ENCODE measurements at places on chromosomes 7 and 10.

DNA sequence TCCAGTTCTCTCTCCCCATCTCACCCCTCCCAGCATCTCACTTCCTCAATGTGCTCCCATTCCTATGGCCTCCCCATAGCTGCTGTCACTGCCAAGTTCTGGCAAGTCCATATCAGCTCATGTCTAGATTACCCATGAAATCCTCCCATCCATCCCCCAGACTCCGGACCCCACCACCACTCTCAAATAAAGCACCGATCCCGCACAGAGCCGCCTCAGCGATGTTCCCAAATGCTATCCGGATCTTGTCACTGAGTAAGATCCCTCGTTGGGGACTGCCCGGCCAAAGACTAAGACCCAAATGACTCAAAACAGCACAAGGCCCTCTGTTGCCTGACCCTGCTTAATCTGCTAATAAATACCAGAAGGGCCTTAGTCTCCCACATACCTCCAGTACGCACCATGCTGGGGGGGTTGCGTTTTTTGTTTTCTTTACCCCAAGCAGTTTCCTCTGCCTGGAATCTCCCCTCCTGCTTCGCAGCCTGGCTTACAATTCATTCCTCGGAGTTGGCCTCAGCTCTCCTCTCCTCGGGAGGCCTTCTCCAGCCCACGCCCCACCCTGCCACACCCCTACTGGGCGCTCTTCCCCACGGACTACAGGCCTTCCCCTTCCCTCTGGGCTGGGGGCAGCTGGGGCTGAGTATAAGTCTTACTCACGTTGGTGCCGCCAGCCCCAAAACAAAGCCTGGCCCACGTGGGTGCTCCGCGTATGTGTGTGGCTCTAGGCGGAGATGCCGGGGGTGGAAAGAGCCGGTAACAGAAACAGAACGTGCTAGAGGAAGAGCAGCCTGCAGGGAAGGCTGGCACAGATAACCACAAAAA lies 1.8 kb upstream of the DUSP5 start:
- DNase-seq: peak; percentile 38

GRCh38 chr10:6465437-6465836 lies 114.6 kb downstream of the PRKCQ start:
- no peak for DNase-seq

GRCh38 chr10:26378861-26379294 lies 59.3 kb upstream of the APBB1IP start:
- no peak for DNase-seq

DNA sequence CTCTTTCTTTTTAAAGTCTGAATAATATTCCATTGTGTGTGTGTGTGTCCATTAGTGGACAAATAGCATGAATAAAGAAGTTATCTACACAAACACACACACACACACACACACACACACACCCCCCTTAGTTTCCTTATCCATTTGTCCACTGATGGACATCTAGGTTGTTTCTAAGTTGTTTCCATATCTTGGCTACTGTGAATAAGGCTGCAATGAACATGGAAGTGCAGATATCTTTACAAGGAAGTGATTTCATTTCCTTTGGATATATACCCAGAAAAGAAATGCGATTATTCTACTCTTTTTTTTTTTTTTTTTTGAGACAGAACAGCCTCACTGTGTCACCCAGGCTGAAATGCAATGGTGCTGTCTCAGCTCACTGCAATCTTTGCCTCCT lies 113.5 kb downstream of the MBL2 start:
- no peak for DNase-seq

GRCh38 chr10:129784291-129784690 lies 179.8 kb downstream of the EBF3 start:
- DNase-seq: no peak

DNA sequence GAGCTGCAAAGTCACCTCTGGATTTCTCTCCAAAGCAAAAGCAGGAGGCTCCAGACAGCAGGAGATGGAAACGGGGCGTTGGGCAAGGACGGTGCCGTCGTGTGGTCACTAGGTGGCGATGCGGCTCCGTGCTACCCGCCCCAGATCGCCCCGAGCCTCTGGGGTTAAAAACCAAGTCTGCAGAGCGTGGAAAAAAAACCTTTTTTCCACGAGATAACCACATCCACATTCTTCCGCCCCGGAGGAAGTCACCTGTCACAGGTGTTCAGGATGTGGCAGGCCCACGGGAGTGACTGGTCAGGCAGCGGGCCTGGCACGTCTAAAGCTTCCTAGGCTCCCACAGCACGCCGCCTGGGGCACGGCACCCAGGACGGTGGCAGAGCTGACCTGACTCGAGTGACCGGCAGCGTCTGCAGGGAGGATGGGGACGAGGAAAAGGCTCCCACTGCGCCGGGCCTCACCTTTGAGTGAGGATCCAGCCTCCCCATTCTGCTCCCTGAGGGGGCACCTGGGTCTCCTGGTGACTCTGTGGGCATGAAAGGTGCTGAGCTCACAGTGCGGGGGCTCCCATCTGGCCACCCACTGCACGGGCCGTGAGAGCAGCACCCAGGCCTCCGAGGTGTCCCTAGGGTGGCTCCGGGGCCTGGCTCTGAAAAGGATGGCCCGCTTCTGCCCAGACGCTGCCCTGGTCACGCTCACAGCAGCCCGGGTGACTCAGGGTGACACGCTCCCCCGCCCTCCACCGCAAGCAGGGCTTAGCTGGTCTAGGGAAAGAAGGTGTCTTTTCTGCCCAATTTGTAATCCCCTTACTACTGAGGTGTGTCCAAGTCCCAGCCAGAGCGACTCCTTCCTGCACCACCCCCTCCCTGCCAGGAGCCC lies 71.3 kb upstream of the TNRC18 start:
- peak; percentile 74 for DNase-seq

DNA sequence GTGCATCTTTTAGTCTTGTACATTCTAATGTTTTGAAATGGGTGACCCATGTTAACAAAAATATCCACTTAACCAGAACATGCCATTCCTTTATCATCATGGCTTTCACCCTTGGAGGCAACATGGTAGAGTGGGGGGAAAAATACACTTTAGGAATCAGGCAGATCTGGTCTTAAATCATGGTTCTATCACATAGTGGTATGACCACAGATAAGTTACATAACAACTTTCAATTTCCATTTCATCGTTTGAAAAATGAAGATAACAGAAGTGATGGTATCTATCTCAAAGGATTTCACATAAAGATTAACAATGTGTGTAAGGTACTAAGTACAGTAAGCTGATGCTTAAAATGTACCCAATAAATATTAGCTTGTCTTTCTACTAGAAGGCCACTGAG lies 19.0 kb downstream of the TMEM168 start:
- DNase-seq: no peak

DNA sequence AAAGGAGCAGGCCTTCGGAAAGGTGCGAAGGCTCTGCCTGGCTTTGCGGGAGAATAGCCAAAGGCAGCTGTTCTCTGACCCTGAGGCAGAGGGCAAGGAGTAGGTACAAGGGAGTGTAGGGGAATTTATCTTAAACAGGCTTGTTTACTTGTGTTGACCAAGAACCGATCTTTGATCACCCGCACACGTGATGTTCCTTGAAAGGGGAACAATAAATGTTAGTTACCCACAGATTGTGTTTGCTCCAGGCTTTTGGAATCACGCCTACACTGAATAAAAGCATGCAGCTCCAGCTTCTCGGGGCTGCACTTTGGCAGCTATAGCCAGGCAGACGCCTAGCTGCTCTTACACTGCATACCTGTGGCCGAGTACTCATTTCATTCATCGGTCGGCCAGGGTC lies 420.8 kb downstream of the PHF14 start:
- no peak for DNase-seq

DNA sequence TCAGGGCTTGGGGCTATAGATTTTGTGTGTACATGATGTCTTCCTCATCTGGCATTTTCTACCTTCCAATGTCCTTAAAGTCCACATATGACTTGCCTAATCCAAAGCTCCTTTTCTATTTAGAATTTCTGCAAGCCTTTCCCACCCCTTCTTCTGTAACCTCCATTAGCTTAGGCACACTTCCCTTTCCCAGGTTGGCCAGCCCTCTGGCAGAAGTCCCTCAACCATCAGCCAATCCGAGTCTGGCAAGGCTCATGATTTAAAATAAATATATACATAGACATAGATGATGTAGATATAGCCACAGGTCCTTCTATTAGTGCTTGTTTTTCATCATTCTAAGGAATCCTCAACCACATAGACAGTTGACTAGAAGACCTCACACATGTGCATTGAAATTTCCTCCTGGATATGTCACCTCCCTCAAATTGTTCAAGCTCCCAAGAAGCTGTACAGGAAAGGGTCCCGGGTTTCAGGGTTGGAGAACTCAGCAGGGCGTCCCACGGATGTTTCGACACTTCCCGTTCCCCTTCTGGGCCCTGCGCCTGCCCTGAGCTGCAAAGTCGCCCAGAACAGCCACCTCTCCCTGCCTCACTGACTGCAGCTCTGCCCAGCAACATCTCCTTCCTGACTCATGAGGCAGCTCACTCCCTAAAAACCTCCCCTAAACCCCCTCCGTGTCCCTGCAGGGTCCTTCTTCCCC lies 20.4 kb upstream of the PIK3AP1 start:
- DNase-seq: no peak

- no peak for DNase-seq
Measured at GRCh38 chr10:49001870-49002672, 62.4 kb upstream of the LRRC18 start.

DNA sequence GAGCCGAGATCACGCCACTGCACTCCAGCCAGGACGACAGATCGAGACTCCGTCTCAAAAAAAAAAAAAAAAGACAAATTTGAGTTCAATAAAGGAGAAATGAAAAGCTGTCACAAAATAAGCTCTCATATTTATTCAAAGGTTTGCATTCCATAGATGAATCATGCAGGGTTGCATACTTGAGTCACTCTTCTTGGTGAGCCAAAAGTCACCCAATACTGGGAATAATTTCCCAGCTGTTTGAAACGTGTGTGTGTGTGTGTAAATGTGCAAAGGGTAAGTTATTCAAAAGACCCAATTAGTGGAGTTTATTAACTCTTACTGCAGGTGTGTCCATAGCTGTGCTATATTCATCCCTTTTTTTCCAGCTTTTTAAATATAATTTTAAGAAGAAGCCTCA lies 297.7 kb downstream of the CCDC3 start:
- DNase-seq: no peak

DNA sequence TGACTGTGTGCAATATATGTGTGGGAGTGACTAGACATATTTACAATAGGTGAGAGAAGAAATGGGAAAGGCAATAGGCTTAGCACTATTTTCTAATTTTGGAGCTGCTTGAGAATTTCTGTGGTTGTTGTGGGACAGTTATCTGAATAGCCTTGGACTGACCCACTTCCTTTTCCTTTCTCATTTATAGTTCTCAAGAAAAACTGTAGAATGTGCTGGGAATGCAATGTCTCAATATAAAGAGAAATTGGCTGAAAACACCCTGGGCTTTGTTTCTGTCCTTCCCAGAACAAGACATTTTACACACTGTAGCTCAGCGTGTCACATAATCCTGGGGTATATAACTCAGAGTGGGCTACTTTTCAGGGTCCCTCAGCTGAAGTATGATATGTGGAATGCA lies 153.0 kb upstream of the RHOBTB1 start:
- no peak for DNase-seq

DNA sequence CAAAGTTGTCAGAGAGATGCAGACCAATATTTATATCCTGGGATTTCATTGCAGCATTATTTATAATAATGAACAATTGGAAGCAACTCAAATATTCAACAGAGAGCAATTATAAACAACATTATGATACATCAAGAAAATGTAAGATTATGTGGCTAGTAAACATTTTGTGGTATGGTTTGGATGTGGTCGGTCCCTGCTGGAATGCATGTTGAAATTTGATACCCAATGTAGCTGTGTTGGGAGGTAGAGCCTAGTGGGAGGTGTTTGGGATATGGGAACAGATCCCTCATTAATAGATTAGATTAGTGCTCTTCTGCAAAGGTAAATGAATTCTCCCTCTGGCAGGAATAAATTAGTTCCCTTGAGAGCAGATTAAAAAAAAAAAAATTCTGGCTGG lies 350.9 kb downstream of the ANKRD30A start:
- DNase-seq: no peak

- DNase-seq: no peak
Measured at GRCh38 chr7:135938563-135938962, 38.6 kb downstream of the MTPN start.

GRCh38 chr7:71679480-71679879 lies 547.5 kb downstream of the GALNT17 start:
- no peak for DNase-seq

DNA sequence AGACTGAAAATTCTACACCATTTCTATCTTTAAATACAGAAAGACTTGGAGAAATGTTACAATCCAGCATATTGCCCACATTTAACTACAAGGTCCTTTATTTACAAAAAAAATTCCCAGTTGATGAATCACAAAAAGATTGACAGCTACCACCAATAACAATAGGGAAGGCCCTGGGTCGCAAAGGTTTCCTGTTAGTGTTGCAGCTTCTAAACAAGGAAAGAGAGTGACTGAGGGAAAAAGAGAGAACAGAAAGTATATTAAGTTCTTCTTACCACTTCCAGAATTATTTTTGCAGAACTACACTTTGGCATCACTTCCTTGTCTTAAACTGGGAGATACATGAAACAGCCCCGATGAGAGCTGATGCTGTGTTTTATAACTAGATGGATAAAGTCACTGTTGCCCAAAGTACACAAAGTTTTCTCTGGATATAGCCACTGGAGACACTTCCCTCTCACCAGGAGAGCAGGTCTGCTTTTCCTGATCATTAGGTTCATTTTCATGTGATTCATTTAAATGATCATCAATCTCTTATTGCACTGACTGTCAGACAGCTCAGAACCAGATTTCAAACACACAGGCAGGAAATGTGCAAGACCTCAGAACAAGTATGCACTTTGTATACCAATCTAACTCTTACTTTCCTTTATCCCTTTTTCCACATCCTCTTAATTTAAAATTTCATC lies 57.0 kb downstream of the SHTN1 start:
- DNase-seq: no peak

- DNase-seq: peak; percentile 43
Measured at GRCh38 chr7:116525913-116526861, 1.4 kb downstream of the CAV1 start.

- DNase-seq: no peak
Measured at GRCh38 chr10:13448216-13448615, 80.6 kb downstream of the BEND7 start.

DNA sequence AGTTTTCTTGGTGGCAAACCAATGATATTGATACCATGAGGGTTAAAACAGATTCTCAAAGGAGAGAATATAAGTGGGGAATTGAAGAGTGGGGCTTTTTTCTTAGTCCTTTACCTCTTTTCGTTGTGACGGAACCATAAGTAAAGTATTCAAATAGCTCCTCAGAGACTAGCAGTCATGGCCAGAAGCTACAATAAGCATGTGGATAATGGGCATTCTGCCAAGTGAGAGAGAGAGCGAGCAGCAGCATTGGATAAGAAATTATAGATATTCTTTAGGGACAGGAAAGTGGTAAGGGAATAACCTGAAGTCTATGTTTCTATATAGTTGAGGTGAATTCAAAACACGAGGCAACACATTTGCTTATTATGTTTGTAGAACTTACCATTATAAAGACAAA lies 235.1 kb downstream of the SEMA3E start:
- DNase-seq: no peak
